ENCODE measurements at places on chromosomes 13 and 19.
A peak's percentile ranks its signal among the peaks of the same experiment; 100 is the strongest.

DNA sequence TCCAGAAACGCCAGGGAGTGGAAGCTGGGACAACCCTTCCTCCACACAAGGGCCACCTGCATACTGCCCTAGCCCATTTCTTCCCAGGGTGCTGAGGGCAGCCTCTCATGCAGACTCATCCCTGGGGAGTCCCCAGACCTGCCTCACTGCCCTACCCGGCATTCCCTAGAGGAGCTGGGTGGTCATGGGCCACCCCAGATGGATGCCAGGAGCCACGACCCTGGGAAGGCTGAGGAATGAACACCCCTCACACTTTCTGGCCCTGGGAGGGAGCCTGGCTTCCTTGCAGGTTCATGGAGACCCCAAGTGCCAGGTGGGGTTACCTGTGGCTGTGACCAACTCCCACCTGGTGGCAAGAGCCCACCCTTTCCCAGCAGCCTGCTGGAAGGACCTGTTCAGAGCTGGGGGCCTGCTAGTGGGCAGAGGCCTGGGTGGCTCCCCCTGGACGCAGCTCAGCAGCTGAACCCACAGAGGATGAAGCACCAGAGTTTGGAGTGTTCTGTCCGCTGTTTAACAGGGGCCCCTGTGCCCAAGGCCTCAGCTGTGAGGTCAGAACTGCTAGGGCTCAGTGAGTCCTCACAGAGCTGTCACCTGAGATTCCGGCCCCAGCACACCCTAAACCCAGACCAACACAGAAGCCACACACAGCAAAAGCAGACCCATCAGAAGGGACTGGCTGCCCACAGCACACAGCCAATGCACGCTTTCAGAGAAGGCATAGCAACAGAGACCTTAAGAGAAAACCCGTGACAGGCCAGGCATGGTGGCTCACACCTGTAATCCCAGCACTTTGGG is 6.6 kb downstream of the ACP4 start:
- DNase-seq = no peak

- no peak for DNase-seq
These were observed 1.2 kb downstream of the LONP1 start for GRCh38 chr19:5718579-5719273.

DNA sequence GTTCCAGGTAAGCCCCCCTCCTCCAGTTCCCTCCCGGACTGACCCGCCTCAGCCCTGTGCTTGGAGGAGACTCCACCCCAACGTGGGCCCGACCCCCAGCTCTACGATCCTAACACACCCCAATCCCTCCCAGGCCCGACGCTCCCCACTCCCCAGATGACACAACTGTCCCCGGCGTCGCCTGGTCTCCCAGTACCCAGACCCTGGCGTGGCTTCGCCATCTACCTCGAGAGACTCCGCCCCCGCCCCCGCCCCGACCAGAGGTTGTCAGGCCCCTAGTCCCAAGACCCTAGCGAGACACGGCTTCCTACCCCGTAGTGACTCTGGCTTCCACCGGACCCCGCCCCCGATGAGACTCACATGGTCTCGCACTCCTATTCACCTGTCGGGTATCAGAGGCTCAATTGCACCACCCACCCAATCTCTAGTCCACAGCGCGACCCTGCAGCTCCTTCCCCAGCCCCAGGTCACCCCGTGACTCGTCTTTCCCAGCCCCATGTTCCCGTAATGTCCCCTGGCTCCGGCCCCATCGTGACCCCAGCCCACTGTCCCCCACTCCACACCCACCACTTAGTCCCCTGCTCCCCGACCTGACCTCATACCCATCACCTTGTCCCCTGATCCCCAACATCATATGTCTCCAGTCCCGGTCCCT is 2.9 kb downstream of the CD37 start:
- no peak for DNase-seq

DNA sequence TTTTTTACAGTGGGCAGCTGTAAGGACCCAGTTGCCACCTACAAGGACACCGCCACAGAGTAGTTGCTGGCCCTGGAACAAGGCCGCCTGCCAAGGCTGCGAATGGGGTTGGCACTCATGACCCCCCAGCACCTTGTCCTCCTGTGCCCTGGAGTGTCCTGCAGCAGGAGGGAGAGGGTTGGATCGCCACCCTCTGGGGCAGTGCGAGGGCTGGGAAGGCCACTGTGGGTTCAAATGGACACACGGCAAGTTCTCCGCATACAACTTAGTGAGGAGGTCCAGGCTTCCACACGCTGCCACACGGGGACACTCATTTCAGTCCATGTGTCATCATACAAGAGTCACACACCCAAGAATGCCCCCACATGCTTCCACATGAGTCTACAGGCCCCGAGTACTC is 978 bp downstream of the KLK8 start:
- DNase-seq = no peak

GRCh38 chr13:81458170-81458569 is 1117.2 kb upstream of the SPRY2 start:
- DNase-seq = no peak

GRCh38 chr19:40661616-40662015 is 28.8 kb downstream of the NUMBL start:
- DNase-seq = no peak

- DNase-seq = no peak
These were observed 1.8 kb downstream of the SHKBP1 start for GRCh38 chr19:40578442-40578908.

- DNase-seq = no peak
These were observed 1253.0 kb downstream of the PCDH17 start for GRCh38 chr13:58884353-58885209.

- no peak for DNase-seq
These were observed 839 bp downstream of the ESD start for GRCh38 chr13:46796129-46796514.

DNA sequence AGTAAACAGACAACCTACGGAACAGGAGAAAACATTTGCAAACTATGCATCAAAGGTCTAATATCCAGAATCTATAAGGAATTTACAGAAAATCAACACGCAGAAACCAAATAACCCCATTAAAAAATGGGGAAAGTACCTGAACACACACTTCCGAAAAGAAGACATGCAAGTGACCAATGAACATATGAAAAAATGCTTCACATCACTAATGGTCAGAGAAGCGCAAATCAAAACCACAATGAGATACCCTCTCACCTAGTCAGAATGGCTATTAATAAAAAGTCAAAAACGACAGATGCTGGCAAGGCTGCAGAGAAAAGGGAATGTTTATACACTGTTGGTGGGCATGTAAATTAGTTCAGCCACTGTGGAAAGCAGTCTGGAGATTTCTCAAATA is 29.5 kb downstream of the SLC25A15 start:
- no peak for DNase-seq

GRCh38 chr13:28885181-28885580 is 65.0 kb downstream of the MTUS2 start:
- DNase-seq = no peak

GRCh38 chr13:114077933-114078325 is 54.5 kb downstream of the RASA3 start:
- peak; percentile 7 for DNase-seq

- peak; percentile 35 for DNase-seq
These were observed at the start of gene TTC9B for GRCh38 chr19:40217934-40218890. Gene TTC9B, minus strand, starts transcription at chr19:40218384. Its CDS starts 3 bp downstream, at chr19:40218381.

DNA sequence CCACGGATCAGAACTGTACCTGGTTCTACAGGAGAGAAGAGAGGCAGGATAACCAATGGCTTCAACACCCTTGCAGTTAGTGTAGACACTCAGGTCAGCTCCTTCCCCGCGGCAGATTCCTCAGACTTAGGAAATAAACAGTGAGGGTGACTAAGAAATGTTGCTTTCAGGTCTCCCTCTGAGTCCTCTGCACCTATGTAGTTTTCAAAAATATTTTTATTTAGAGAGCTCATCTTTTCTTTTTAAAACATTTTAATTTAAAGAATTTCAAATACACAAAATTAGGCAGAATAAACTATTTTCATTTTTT is 195.2 kb downstream of the KLF12 start:
- no peak for DNase-seq

DNA sequence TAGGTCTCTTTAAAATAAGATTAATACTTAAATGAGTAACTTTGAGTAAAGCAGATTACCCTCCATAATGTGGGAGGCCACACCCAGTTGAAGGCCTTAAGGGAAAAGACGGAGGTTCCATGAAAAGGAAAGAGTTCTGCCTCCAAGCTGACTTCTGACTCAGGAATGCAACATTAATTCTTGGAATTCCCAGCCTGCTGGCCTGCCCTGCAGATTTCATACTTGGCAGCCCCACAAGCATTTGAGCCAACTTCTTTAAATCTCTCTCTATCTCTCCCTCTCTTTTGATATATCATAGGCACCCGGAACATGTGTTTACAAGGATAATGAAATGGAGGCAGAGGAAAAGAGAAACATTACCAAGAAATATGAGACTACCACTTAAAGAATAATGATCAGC is 902.3 kb upstream of the MIR17HG start:
- DNase-seq = no peak

DNA sequence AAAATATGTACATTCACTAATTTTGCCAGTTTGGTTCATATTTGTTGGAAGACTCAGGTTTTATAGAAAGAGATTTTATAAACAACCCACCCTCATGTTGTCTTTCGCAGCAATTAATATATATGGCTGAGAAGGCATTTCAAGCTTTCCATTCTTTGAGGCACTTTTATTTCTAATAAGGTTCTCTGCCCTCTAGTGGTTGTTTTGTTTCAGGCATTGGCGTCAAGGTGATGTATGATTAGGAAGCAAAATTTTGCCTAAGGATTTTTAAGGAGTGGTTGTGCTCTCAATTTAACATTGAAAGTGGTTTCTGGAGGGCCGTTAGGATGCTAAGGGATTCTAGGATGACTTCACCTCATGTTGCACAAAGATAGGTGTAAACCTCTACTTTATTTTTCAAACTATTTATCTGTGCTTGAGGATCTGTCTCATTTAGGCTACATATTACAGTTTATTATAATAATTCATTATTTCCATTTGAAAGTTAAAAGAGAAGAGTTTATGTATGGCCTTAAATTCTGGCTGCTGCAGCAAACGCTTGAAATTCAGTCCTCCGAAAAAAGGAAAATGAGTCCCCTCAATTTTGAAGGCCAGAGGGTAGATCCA is 35.9 kb downstream of the OXGR1 start:
- DNase-seq = no peak

DNA sequence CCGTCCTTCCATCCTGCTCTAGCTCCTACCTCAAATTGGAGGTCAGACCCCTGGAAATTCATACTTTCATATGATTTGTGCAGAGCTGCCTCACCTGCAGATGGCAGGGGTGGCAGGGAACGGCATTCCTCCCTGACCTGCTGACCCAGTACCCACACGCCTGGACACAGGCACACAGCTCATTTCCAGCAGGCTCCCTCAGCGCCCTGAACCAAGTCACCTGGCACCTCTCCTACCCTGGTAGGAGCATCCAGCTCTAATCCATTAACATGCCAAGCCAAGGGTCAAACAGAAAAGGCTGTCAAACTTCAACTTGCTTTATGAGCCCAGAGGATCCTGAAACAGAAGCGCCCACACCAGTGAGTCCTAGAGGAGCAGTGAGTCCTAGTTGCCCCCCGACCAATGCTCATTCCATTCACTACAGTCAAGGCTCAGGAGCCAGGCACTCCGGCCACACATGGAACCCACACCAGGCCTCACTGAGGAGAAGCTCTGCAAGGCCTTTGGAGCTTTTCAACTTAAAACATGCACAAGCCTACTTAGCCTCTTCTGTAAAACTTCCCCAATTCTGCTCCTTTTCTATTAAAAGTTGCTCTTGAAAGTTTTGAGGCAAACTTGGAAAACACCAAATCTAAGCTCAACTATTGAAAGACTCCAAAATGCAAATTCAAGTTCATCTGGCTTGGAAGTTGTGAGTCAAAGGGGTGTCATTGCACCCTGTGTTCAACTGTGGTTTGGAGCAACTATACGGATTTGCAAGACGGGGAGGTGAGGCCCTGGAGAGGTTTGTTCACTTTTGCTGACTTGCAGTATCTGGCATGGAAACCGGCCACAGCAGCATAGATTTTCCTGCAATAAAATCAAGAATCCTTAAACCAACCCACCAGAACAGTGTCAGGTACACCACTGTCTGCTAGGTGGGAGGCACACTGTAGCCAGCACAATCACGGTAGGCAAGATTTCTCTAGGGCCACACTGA is 96.7 kb downstream of the CRYL1 start:
- DNase-seq = no peak

DNA sequence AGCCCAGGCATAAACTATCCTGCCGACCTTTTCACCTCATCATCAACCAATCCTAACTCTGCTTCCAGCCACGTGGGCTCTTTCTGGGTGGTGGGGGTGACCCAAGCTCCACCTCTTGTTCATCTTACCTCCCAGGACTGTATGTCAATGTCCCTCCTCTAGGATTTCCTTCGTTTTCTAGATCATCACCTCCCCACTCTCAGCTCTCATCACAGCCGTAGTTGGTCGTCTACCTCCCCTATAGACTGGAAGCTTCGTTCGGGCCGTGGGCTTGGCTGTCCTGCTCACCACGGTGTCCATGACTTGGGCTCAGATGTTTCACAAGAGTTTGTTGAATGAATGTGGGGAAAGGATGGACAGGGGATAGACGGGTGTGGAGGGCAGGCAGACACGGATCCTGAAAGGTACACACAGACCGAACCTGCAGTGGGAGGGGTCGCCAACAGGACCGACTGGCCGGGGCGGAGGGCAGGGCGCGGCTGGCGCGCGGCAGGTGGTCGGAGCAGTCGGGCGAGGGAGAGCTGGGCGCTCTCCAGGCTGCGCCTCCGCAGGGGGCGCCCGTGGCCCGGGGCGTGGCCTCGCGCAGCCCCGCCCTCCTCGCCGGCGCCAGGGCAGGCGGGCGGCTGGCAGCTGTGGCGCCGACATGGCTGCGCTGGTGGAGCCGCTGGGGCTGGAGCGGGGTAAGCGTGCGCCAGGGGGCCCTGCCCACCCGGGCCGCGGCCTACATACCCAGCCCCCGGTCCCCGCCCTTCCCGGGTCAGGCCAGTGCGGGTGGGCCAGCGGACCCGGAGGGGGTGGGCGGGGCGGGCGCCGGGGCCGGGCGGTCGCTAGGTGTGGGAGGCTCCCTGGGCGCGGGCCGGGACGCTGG is at the start of gene LIN7B:
Gene LIN7B (plus strand): TSS at position 609 of the 868 bp plus-strand sequence. CDS start 35 bp downstream, at position 644.
- peak; percentile 78 for DNase-seq

DNA sequence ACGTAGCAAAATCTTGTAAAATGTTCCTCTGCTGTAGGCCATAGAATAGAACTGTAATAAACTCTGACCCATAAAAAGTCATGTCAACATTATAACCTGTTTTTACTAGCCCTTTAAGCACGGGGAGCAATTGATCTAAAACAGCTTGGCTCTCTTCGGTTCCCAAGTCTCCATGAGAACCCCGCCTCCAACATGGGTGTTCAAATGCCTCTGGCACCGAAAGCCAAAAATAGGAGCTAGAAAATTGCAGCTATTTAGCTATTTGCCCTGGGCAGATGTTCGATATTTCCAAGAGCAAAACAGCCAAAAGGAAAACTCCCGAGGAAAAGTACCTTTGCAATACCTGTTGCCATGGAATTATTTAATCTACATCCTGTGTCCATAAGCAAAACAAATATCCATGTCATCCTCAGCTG is 563.1 kb downstream of the EFNB2 start:
- no peak for DNase-seq
